Inflammatory macrophage treated with lipopolysaccharide for 1 hour (primary cell): ENCODE measurements at places on chromosomes 16 and 17.

- peak; percentile 64 for DNase-seq
Measured at GRCh38 chr17:9239793-9240658, 218.7 kb downstream of the NTN1 start.

DNA sequence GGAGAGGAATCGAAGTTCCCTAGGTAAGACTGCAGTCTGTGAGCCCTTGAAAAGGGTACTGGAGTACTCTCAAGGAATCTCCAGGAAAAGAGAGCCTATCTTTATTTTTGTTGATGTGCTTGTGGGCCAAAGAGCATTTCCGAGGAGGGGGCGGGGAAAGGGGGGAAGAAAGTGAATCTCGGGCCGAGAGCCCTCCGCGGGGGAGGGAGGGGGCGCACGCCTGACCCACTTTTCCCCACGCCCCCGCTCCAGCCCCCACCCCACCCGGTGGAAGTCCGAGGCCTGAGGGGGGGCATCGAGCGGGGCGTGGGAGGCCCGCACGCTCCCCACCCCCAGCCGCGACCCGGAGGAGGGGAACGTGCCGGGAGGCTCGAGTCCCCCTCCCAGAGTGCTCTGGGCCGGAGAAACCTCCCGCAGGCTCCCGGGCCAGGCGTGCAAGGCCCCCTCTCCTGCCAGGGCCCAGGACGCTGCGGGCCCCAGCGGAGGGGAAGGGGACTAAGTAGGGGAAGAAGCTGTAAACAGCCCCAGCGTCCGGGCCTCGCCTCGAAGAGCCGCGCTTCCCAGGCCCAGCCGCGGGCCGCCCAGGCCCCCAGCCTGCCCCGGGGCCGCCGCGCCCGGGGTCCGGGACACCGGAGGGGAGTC lies 444 bp downstream of the HELZ start:
- DNase-seq = no peak

GRCh38 chr16:85437166-85438052 lies 175.7 kb upstream of the GSE1 start:
- DNase-seq = peak; percentile 55

- DNase-seq = no peak
Measured at GRCh38 chr17:10799407-10799806, 4.5 kb downstream of the TMEM238L start.
